ENCODE measurements at places on chromosomes 3 and 15. TPM values are rescaled to one million over a fixed set of nuclear protein-coding genes. Genes with fewer than 3 reads are reported as not detected.

DNA sequence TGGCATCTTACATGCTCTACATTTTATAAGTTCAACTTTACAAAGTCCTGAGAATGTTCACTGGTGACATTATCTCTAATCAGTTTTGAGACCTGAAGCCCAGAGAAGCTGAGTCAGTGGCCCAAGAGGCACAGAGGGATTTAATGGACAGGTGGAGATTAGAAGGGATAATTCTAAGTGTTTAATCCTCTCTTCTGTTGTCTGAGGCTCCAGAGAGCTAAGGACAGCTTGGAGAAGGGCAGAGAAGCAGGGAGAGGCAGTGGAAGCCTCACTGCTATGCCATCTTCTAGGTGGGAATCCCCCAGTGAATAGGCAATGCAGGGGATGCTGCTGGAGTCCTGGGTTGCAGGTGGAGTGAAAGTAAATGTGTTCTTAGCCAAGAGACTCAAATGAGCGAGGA lies 369.4 kb upstream of the SLCO3A1 start:
- no peak for DNase-seq

DNA sequence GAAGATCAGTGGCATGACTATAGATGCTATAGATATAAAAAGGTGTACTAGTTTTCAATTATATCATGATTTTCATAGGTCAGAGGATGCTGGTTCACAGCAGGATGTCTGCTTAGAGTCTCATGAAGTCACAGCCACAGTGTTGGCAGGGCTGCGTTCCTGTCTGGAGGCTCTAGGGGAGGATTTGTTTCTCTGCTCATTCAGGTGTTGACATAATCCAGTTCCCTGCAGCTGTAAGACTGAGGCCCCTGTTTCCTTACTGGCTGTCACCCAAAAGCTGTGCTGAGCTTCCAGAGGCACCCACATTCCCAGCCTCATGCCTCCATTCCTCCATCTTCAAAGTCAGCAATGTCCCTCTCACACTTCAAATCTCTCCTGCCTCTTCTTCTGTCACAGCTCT lies 170.7 kb downstream of the OCA2 start:
- no peak for DNase-seq

DNA sequence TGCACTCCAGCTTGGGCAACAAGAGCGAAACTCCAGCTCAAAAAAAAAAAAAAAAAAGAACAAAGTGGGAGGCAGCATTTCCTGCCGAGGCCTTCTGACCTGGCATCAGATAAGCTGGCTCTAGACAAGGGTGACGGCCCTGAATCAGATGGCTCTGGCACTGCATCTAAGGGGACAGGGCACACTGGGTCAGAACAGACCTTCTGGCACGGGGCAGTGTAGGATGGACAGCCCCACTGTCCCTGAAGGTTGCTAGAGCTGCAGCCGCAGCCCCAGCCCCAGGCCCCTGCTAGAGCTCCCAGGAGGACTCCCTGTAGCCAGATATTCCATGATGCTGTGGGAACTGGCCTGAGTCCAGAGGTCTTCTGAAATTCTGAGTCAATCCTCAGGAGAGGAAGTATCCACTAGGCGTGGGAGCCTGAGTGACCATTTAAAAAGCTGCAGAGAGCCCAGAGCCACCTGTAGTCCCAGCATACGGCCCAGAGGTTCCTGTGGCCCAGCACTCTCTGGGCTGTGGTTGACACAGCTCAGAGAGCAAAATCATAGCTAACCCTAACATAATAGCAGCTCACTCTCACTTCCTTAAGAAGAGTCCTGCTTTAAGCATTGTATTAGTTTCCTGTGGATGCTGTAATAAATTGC lies 69.2 kb upstream of the MFGE8 start:
- DNase-seq = no peak

The DLEC1 gene
- total RNA-seq = 0.08 TPM

The MST1R gene
- 0.38 TPM for total RNA-seq

GRCh38 chr3:195284842-195285241 lies 13.9 kb upstream of the XXYLT1 start:
- no peak for DNase-seq

The IQCF5 gene
- not detected for total RNA-seq

DNA sequence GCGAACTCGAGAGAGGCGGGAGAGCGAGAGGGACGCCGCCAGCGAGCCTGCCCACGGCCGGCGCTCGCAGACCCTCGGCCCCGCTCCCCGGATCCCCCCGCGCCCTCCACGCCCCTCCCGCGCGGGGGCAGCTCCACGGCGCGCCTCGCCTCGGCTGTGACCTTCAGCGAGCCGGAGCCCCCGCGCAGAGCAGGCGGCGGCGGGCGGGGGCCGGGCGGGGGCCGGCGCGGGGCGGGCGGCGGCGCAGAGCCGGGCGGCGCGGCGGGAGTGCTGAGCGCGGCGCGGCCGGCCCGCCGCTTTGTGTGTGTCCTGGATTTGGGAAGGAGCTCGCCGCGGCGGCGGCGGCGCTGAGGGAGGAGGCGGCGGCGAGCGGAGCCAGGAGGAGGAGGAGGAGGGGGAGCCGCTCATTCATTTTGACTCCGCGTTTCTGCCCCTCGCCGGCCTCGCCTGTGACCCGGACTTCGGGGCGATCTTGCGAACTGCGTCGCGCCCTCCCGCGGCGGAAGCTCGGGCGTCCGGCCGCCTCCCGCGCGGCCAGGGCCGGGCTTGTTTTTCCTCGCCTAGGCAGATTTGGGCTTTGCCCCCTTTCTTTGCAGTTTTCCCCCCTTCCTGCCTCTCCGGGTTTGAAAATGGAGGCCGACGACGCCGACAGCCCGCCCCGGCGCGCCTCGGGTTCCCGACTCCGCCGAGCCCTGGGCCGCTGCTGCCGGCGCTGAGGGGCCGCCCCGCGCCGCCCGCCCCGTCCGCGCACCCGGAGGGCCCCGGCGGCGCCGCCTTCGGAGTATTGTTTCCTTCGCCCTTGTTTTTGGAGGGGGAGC lies 524 bp downstream of the IGF1R start:
- peak; percentile 34 for DNase-seq

- no peak for DNase-seq
Observed at GRCh38 chr3:119628390-119628789, 30.7 kb downstream of the PLA1A start.

- DNase-seq = no peak
Observed at GRCh38 chr3:50256978-50257890, 11.7 kb upstream of the SEMA3B start.

DNA sequence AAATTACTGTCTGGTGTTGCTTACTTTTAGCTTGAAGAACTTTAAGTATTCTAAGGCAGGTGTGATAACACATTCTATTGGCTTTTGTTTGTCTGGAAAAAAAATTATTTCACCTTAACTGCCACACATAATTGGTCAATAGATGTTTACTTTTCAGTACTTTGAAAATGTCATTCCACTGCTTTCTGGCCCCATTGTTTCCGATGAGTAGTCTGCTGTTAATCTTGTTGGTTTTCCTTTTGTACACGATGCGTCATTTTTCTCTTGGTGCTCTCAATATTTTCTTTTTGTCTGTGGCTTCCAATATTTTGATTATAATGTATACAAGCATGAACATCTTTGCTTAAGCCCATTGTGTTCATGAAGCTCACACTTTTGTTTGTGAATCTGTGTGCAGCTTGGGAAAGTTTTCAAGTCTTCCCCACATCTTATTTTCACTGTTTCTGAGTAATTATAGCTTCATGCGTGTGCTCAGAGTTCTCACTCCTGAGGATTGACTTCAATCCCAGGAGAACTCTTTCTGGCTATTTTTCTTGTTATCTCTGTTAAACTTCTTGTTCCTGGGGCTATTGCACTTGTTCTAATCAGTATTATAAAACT lies 664.7 kb downstream of the IGSF11 start:
- DNase-seq = no peak

GRCh38 chr3:111801693-111802092 lies 57.4 kb upstream of the PHLDB2 start:
- no peak for DNase-seq

The SCG3 gene
- not detected for total RNA-seq

DNA sequence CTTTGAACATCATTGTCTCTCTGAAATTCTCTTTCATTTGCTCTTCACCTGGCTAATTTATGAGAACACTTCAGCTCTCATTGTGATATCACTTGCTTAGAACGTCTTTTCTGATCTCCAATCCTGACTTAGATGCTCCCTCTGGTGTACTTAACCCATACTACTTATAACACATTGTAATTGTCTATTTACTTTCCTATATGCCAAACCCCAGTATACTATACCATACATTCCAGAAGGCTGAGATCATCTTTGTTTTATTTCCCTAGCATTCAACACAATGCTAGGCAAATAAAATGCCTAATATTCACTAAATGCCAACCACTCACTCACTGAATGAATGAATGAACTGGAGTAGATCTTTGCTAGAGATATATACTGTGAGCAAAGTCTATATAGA lies 27.0 kb upstream of the PEX5L start:
- no peak for DNase-seq

GRCh38 chr15:93051236-93052089 lies 37.5 kb downstream of the RGMA start:
- DNase-seq = no peak

DNA sequence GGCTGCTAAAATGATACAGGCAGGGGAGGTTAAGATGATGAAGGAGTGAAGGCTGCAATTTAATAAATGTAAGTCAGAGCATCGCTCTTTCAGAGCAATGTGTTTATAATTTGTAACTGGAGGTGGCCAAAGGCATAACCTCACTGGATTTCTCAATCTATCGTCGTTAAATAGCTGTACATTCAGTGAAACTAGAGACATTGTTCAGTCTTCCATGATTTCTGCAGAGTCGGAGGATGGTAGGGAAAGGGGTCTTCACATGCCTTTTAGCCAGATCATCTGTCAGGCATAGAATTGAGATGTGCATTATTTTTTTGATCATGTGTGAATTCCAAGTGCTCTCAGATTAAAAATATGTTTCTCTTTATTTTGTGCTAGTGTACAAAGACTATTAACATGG lies 315.4 kb downstream of the OXSM start:
- DNase-seq = no peak

GRCh38 chr3:72892081-72892775 lies 4.4 kb downstream of the GXYLT2 start:
- no peak for DNase-seq

DNA sequence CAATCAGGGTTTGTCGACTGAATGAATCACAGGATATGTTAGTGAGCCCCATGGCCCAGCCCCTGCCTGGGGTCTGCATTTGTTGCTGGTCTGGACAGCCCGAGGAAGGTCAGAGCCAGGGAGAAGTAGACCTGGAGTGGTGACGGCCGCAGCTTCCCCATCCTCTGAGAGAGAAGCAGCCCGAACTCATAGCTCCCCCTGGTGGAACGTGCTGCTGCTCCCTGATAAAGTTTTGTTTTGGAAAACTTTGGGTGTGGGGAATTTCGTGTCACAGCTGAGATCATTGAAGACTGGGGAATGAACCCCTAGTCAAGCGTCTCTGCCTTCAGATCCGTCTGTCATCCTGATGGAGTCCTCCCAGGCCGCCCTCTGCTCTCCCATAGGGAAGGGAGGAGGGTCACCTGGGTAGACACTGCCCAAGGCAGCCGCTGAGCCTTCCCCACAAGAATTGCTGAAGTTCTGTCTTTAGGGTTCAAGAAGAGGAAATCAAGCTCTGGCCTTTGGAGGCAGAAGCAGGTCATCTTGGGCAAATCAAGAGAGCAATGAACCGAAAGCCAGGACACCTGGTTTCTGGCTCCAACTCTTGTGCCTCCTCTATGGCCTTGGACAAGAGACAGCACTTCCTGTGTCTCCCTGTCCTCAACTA lies 60.5 kb downstream of the GLDN start:
- DNase-seq = no peak

DNA sequence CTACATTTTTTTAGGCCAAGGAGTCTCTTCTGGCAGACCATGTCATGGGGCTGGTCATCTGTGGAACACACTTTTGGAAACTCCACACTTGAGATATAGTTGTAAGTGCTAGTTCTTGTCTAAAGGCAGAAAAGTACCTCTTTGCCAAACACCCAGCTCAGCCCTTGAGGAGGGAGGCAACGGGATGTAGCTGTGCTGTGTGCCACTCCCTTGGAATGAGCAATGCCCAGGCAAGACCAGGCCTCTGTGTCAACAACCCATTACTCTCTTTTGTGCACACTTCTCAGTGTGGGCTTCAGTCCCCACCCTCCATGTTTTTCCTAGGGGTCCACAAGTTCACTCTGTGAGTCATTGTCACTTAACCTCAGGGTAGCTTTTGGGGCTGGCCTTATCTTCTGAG lies 528.3 kb upstream of the CFAP20DC start:
- DNase-seq = no peak
